ENCODE measurements at places on chromosomes 7 and 10.

GRCh38 chr7:159136442-159136841 is 8.2 kb downstream of the VIPR2 start:
- DNase-seq = no peak

- no peak for DNase-seq
These were observed 761 bp downstream of the PTF1A start for GRCh38 chr10:23192712-23193434.

DNA sequence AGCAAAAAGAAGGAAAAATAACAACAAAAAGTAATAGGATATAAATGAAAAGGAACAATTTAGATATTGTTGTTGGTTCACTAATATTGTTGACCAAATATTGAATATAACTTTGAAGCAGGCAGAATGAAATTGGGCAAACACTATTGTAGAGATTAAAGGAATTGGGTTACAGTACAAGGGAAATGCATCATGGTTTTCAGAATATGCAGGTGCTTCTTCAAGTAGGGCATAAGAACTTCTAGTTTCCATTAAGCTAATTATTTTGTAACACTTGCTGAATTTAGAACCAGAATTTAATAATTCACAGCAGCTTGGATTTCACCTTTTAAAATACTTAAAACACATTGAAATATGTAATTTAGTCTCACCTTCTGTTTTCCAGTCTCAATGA is 36.5 kb downstream of the RPA3 start:
- DNase-seq = no peak

DNA sequence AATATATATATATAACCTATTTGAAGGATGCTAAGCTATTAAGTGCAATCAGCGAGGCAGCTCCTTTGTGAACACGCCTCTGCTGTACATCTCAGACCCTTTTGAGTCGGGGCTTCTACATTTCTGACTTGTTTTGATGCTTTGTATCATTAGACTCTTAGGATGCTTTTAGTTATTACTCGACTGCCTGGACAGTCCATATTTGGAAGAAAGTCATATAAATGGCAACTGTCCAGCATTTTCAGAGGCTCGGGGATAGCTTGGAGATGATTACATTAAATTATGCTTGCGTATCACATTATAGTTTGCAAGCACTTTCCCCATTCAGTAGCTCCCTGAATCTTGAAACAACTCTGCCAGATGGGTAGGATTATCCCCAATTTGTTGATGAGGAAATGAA is 257.9 kb downstream of the PTEN start:
- no peak for DNase-seq

GRCh38 chr7:100607111-100607510 is 4.9 kb downstream of the PCOLCE start:
- no peak for DNase-seq

- DNase-seq = no peak
These were observed 1.8 kb downstream of the SEMA3C start for GRCh38 chr7:80916770-80917741.

- no peak for DNase-seq
These were observed 149.3 kb downstream of the NXPH1 start for GRCh38 chr7:8582728-8583127.

DNA sequence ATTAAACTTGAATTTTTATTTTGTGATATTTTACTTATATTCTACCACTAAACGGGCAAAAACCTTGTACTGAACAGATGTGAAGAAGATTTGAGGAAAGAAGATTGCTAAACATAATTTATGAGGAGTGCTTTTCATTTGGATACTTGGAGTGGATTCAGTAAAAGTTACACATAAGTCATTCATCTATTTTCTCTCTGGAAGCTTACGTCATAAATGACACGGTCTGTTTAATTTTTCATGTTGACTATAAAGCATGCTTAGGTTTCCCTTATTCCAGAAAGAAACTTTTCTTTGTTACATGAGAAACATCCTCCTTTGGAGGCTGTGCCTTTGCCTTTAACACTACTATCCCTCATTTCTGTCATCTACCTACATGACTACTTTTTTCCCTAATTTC is 53.9 kb downstream of the TFEC start:
- DNase-seq = no peak

DNA sequence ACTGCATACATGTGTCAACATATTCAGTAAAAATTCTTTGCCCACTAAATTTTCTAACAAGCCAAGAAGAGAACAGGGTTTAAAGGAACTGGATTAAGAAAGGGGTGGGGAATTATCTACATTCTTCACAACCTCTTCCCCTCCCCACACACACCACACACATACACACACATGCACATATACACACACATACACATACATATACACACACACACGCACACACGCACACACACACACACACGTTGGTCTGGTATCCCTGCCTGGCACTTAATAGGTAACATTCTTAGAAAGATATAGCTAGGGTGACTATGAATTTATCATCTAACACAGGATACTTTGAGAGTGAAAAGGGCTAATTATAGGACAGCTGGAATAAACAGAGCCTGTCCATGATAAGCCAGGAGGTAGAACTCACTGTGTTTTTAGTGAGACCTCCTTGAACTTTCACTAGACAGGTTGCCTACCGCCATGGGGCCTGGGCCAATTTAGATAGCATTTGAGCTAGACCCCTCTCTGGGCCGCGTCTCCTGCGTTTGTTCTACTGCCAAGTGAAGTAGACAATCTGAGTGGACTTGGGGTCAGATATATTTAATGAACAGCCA is 33.1 kb upstream of the EPC1 start:
- DNase-seq = no peak
